ENCODE measurements at places on chromosomes 6 and 20. TPM values are rescaled to one million over a fixed set of nuclear protein-coding genes. Genes with fewer than 3 reads are reported as not detected.
A peak's percentile ranks its signal among the peaks of the same experiment; 100 is the strongest.

GRCh38 chr20:7933346-7933745, 6.9 kb downstream of the HAO1 start:
- DNase-seq, result no peak

The NKX2-2 gene
- polyA plus RNA-seq, result not detected

DNA sequence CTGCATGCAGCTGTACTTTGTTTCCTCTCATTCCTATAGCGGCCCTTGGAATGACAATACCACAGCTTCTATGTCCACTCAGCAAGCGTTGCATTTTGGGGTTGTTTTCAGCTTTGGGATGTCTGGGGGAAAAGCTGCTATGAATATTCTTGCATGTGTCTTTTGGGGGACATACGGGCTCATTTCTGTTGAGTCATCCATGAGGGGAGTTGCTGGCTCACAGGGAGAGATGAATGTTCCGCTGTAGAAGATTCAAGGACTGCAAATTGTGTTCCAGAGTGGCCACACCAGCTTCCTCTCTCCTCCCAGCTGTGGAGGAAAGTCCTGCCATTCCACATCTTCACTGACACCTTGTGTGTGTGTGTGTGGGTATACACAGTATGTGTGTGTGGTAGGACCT, 43.3 kb downstream of the TGM2 start:
- no peak for DNase-seq

The TNNC2 gene
- 4.1 TPM for polyA plus RNA-seq

DNA sequence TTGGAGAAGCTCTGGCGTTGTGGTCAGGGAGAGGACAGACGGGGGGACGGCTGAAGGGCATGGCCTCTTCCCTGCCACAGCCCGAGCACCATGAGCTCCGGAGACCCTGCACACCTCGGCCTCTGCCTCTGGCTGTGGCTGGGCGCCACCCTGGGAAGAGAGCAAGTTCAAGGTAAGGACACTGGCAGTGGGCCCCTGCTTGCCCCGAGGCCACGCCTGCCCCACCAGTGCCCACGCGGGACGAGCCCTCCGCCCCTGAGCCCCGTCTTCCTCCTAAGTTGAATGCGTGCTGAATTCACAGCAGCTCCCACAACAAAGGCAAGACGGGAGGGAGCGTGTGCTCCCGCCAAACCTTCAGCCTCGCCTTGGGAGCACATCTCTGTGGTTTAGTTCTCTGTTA, 2.0 kb downstream of the COL20A1 start:
- DNase-seq, result no peak

- DNase-seq, result no peak
Measured at GRCh38 chr6:108896111-108896661, 48.0 kb downstream of the ARMC2 start.

- no peak for DNase-seq
Measured at GRCh38 chr6:108633436-108633835, 72.7 kb downstream of the FOXO3 start.

GRCh38 chr6:165584541-165584940, 78.5 kb downstream of the PDE10A start:
- no peak for DNase-seq

DNA sequence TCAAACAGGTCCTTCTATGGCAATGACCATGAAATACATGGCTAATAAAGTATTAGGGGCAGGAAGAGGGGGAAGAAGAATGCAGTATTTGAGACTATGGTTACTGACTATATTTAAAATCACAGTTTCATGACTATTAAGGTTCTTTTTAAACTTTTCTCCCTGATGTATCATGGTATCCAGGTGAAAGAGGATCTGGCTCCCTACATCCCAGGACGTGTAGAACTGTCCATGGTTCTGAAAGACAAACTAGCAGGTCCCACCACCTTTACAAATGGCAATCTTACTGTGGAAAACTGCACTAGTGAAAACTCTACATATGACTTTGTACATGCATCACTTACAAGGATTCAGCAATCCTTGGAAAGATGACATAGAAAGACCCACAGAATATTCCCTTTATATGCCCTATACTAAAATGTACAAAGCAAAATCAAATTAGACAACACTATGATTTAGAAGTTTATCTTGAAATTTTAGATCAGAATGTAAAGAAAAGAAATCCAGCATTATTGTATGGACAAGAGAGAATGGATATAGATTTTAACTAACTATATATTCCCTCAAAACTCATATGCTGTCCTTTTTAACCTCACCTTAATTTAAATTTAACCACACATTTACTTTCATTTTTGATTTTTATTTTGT, 33.5 kb downstream of the RPP21 start:
- no peak for DNase-seq

GRCh38 chr6:16067568-16067967, 61.3 kb upstream of the MYLIP start:
- no peak for DNase-seq

DNA sequence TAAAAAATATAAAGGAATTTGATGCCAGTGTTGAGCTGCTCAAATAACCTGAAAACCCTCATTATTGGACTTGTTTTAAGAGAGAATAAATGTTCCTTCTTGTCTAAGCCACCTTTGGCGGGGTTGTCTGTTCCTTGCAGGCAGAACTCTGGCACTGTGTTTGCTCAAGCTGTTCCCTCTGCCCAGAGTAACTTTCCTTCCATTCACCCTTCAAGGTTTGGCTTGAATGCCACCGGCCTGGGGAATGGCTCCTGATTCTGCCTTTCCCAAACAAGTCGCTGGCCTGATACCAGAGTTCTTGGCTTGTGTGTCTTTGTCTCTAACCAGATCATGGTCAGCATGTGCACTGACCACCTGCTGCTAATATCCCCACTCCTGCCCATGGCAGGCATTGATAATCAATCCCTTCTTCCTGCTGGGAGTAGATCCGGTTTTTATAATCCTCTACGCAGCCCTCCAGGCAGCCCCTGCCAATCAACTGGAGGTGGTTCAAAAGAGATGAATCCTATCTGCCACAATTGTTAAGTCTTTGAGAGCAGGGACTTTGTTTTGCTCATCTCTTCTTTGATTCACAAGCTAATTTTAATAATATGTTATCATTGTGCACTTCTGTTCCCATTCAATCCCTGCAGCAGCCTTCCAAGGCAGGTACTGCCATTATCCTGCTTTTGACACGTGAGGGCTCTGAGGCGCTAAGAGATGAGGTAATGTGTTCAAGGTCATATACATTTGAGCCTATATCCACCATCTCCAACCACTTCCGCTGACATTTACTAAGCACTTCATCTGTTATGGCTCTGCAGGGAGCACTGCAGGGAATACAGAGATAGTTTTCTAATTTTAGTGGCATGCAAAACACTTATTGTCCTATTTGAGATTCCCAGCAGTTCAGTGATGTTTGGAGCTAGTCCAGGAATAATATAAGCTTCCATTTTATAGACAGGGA, 3.1 kb upstream of the CCM2L start:
- DNase-seq, result no peak

- DNase-seq, result no peak
Measured at GRCh38 chr20:48458601-48459385, 369.0 kb downstream of the PREX1 start.

- DNase-seq, result no peak
Measured at GRCh38 chr20:36439040-36439730, 102.1 kb upstream of the MYL9 start.

DNA sequence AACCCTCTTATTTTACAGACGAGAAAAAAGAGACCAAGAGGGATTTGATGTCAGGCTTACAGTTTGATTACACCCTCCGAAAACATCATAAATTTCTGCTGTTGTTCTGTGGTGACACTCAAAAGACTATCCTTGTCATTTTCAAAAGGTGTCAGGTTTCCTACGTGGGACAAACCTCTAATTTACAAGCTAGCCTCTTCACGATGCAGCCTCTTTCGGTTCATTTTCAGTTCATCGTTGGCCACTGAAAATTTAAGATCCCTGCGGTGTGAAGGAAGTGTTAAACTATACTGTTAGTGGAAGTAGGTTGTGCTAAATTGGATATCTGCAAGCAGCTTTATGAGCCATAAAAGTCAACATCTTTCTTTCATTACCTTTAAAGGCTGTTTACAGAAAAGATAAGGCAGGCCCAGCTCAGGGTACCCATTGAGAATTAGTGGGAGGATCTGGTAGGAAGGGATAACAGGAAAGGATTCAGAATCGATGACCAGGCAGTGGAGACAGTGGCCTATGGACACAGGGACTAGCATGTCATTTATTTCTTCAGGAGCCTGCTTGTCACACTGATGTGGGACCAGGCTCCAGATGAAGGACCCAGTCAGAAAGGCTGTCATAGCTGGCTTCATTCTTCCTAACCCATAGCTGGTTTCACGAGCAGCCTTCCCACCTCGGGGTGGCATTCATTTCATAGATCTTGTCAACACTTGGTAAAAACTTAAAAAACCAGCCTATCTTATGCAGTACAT, 329.1 kb upstream of the SOX4 start:
- no peak for DNase-seq

The SAMD5 gene
- 2.2 TPM for polyA plus RNA-seq

The RAET1L gene
- polyA plus RNA-seq, result not detected

- DNase-seq, result no peak
Measured at GRCh38 chr6:143188292-143188691, 127.6 kb downstream of the AIG1 start.

GRCh38 chr6:105977934-105978504, 108.1 kb upstream of the PRDM1 start:
- no peak for DNase-seq

- no peak for DNase-seq
Measured at GRCh38 chr6:166584853-166585429, 1.5 kb downstream of the RAMACL start.

The VAPB gene
- 28.7 TPM for polyA plus RNA-seq

DNA sequence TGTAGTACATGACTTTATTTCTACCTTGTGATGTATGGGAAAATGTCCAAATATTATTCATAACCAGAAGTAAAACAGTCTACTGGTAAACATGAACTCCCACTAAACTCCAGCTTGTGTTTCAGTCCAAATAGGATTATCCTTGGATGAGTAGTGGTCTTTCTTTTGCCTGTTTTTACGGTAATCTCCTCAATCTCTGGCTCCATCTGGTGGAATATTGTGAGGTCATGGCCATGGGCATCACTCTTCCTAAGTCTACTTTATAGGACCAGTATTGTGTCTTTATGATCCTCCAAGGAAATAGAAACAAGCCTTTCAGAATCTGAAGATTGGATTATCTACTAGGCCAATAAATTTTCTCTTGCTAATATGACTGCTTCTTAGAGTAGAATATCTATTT, 505.0 kb downstream of the BMP2 start:
- no peak for DNase-seq

- no peak for DNase-seq
Measured at GRCh38 chr6:127606131-127606562, 29.2 kb downstream of the C6orf58 start.

- no peak for DNase-seq
Measured at GRCh38 chr20:63941282-63942081, 14.7 kb downstream of the UCKL1 start.

- DNase-seq, result no peak
Measured at GRCh38 chr6:49646942-49647341, 10.3 kb upstream of the RHAG start.

The GGTLC1 gene
- polyA plus RNA-seq, result not detected

DNA sequence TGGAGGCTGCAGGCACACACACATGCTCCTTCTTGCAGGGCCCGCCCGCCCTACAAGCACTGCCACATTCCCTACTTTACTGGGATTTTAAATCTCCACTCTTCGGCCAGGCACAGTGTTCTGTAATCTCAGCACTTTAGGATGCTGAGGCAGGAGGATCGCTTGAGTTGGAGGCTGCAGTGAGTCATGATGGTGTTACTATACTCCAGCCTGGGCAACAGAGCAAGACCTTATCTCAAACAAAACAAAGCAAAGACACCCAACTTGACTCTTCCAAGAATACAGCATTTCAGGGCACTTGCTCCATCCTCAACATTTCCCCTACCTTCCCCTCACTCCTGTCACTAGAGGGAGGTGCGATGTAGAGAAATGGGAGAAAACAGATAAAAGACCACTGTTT, 194.0 kb downstream of the MYLK4 start:
- no peak for DNase-seq

The ATP5F1E gene
- polyA plus RNA-seq, result 50.7 TPM

The ANGPT4 gene
- polyA plus RNA-seq, result 2.0 TPM

GRCh38 chr6:111959766-111960165, 86.5 kb upstream of the FYN start:
- no peak for DNase-seq

- DNase-seq, result peak; percentile 5
Measured at GRCh38 chr6:130574146-130574545, 208.3 kb downstream of the TMEM200A start.

The HNF4A gene
- 0.09 TPM for polyA plus RNA-seq

GRCh38 chr6:47247227-47247797, 62.4 kb downstream of the TNFRSF21 start:
- DNase-seq, result no peak

- DNase-seq, result no peak
Measured at GRCh38 chr6:43173591-43174262, 2.7 kb downstream of the SRF start.

- no peak for DNase-seq
Measured at GRCh38 chr6:147278891-147279290, 74.7 kb downstream of the STXBP5 start.

DNA sequence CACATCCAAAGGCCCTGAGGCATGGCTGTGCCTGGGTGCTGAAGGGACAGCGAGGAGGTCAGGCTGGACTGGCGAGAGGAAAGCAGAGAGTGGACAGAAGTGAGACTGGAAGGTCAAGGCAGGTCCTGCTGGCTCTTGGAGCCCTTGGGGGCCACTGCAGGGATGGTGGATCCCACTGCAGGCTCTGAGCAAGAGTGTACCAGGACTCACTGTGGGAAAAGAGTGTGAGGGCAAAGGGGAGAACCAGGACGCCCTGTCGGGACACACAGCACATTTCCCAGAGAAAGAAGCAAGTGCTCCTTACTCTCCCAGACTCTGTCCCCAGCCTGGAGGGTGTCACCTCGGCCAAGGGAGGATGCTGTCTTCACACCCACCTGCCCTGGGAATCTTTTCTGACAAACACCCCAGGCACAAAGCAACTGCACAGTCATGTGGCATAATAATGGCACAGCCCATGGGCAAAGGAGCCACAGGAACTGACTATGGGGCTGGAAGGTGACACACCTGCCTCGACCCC, 172.3 kb upstream of the CST7 start:
- no peak for DNase-seq

DNA sequence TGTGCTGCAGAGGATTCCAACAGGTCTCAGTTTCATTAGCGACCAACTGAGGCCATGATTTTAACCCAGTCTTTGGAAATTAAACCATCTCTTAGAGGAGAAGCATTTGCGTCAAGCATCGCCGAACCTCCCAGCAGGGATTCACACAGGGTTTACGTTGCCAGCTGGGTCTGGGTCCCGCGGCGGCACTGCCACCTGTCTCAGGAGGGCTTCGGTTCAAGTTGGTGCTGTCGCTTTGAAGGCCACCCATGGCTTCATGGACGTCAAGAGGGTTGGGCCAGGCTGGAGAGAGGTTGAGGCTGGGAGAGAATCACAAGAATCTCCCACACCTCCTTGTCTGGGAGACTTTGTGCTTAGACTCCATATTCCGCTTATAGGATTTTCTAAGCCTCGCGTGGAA, 43.0 kb upstream of the FRMD1 start:
- DNase-seq, result no peak

GRCh38 chr6:79622364-79622763, 8.8 kb upstream of the SH3BGRL2 start:
- no peak for DNase-seq

Measured in urinary bladder (tissue), 4 donors.